ENCODE measurements at places on chromosomes 12 and 14.

- DNase-seq = peak; percentile 23
These were observed 536.3 kb upstream of the CCDC196 start for GRCh38 chr14:65949711-65950516.

GRCh38 chr14:44803239-44803905, 158.4 kb downstream of the KLHL28 start:
- DNase-seq = no peak

DNA sequence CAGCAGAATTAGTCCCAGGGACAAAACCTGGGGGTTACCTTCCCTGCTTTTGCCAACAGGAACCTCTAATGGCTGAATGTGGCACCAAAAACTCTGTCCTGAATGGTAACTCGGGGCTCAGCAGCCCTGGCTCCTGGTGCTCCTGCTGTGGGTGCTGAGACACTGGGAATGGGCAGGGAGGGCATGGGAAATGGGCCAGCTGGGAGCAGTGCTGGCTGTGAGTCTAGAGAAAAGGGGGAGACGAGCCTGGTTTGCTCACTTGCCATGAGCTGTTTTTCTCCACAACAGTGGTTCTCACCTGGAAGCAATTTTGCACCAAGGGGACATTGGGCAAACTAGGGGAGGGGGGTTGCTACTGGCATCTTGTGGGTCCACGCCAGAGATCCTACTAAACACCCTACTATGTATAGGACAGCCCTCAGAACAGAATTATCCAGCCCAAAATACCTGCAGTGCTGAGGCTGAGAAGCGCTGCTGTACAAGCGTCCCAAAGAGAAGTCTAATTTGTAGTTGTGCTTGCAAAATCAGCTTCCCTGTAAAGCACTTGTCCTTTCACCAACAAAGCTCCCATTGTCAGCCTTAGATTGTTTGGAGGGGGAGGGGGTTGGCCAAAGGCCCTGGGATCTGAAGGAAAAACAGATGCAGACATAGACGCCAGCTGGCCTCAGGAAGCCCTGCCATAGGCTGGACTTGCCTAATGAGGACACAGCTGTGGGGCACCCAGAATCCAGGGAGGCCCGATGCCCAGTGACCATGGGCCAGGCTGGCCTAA, 3.6 kb downstream of the LRRC74A start:
- DNase-seq = no peak

- no peak for DNase-seq
These were observed 99.8 kb downstream of the BORCS5 start for GRCh38 chr12:12456637-12457036.

DNA sequence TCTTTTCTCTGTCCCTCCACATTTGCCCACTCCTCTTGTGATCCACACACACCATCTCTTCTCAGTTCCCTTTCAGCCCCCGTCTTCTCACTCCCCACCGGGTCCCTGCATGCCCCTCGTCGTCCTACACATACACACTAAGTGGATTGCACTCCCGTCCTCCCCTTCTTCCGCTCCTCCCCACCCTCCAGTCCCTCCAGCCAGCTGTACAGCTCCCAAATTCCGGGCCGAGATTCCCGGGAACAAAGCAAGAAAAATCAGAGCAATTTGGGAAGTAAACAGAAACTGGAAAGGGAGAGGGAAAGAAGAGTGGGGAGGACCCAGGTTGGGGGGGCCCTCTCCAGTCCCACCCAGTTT, 282 bp upstream of the IGFBP6 start:
- DNase-seq = no peak

- no peak for DNase-seq
These were observed 33.1 kb downstream of the CD9 start for GRCh38 chr12:6233121-6233971.

- DNase-seq = no peak
These were observed 75.1 kb upstream of the NUDT4 start for GRCh38 chr12:93302331-93303229.

- no peak for DNase-seq
These were observed 576.8 kb upstream of the TMEM132C start for GRCh38 chr12:127690161-127690560.

DNA sequence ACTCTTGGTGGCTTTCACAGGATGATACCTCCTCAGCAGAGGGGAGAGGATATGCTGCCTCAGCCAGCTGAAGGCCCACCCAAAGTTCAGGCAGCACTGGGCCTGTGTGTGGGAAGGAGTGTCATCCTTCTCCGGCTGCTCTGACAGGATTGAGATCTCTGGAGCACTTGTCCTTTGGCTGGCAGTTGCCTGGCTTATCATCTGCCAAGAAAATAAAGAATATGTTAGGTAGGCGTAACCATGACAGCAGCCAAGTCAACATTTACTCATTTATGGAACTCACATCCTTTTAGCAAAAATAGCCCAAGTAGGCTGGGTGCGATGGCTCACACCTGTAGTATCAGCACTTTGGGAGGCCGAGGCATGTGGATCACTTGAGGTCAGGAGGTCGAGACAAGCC, 68.5 kb downstream of the PPFIBP1 start:
- DNase-seq = no peak

- DNase-seq = no peak
These were observed 62.4 kb downstream of the GSC start for GRCh38 chr14:94707494-94707893.

DNA sequence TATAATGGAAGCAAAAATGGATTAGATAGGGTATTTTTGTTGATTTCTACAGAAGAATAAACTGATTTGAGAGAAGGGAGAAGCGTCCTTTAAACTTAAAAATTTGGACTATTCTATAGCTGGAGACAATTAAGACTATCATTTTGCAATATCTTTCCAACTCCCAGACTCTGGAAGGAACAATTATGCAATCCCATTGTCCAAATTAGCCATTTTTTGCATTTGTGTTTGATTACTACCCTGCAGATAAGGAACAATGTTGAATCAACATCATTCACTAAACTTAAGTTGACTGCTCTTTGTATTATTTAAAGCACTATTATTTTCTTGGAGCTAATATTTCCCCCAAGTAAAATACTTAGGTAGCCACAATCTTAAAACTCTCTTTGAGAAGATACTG, 34.8 kb upstream of the SELPLG start:
- no peak for DNase-seq
